Endodermal cell (in vitro differentiated cells): ENCODE measurements at places on chromosomes 4 and X. TPM values are rescaled to one million over a fixed set of nuclear protein-coding genes. Genes with fewer than 3 reads are reported as not detected.

CSAG3 gene
- total RNA-seq, result not detected in 3 replicates

PRKG2 gene
- total RNA-seq, result 1.8 and 2.4 TPM in 2 replicates

HMX1 gene
- not detected in 3 replicates for total RNA-seq

GRCh38 chr4:150209140-150209829 lies 131.0 kb downstream of the DCLK2 start:
- DNase-seq, result peak; percentile 88

DNA sequence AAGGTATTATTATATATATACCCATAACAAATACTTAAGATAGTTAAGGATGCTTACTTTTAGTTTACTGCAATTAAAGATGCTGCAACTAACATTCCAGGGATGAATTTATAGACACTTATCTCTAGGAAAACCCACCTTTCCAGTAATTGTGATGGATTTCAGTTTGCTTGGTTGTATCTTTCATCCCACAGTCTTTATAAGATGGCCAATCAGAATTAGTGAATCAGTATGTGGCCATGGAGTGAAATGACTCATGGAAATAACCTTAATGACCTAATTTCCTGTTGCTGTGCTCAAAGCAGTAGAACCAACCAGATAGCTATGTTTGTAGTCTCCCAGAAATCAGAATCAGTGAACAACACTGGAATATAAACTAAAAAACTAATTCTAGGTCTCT lies 26.4 kb downstream of the MOSPD2 start:
- no peak for DNase-seq

GRCh38 chr4:101020956-101021355 lies 326.4 kb downstream of the PPP3CA start:
- peak; percentile 49 for DNase-seq

- no peak for DNase-seq
Observed at GRCh38 chr4:62871078-62871477, 1538.2 kb downstream of the TECRL start.

GRCh38 chr4:86626066-86626465 lies 32.0 kb downstream of the PTPN13 start:
- DNase-seq, result no peak

DNA sequence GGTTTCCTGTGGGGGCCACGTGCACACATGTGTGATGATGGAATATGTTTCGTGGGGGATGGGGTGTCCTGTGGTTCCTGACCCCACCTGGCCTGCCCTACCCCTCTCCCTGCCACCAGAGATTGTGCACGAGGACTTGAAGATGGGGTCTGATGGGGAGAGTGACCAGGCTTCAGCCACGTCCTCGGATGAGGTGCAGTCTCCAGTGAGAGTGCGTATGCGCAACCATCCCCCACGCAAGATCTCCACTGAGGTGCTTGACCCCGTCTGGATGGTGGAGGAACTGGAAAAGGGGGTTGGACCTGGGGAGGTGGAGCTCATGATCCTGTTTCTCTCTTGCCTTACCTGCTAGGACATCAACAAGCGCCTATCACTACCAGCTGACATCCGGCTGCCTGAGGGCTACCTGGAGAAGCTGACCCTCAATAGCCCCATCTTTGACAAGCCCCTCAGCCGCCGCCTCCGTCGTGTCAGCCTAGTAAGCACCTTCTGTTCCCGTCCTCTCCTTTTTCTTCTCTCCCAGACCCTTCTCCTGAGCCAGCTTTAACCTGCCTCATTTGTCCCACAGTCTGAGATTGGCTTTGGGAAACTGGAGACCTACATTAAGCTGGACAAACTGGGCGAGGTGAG lies 5.9 kb downstream of the CDK16 start:
- no peak for DNase-seq

- peak; percentile 73 for DNase-seq
Observed at GRCh38 chr4:51884606-51885005, 41.7 kb downstream of the DCUN1D4 start.

DNA sequence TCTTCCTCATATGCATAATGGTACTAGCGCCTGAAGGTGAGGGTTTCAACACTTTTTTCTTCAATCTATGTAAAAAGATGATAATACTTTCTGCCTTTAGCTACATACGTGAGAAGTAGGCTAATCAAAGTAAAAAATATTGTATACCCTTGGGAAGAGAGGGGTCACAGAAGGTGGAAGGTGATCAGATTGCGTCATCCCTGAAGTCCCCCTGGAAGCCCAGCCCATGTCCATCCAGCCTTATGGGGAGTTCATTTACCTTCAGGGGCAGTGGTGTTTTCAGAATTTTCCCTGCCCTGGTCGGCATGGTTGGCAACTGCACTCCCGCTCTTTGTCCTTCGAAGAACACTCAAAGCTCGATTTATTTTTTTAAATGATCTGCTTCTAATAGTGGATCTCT lies 84.2 kb downstream of the LNX1 start:
- DNase-seq, result no peak

GRCh38 chr4:16222957-16223527 lies 3.2 kb downstream of the TAPT1 start:
- no peak for DNase-seq

ARX gene
- total RNA-seq, result 0.23 TPM in 1 of 3 replicates, not detected in the others

ENPEP gene
- 3.8 to 9.8 TPM (median 9.4 TPM) in 3 replicates for total RNA-seq

GRIA2 gene
- total RNA-seq, result not detected in 2 replicates
